ENCODE measurements at places on chromosomes 12 and 14.

GRCh38 chr12:120216742-120217605, 16.1 kb upstream of the RPLP0 start:
- DNase-seq: no peak

GRCh38 chr14:52901357-52901980, 49.4 kb downstream of the FERMT2 start:
- no peak for DNase-seq

GRCh38 chr12:124786061-124786964, 77.4 kb downstream of the SCARB1 start:
- DNase-seq: no peak

DNA sequence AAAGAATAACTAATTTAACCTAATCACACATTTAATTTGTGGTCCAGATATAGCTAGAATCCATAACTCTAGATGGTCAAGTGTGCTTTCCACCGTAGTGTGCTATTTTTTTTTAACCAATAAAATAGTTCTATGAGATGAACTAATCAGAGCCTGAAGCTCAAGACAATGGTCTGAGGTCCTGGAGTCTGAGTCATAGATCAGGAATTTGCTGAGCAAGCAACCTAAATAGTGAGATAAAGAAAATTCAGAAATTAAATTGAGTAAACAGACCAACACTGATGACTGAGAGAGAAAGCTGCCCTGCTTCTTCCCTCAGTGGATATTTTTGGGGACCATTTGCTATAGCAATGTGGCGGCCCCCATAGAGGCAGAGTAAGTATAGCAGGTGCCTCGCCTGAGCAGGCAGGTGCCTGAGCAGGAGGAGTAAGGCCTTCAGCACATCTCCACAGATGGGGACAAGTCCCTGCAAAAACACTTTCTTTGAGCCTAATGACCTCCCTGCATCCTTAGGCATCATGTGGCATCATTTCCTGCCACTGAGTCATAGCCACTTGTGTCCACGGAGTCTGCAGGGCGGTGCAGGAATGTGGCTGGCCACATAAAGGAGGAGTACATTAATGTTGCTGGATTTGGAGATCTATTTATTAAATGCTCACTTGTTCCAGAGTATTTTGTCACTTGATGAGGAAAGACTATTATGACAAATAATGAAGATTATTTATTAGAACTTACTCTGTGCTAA, 13.9 kb upstream of the CLEC4E start:
- no peak for DNase-seq

DNA sequence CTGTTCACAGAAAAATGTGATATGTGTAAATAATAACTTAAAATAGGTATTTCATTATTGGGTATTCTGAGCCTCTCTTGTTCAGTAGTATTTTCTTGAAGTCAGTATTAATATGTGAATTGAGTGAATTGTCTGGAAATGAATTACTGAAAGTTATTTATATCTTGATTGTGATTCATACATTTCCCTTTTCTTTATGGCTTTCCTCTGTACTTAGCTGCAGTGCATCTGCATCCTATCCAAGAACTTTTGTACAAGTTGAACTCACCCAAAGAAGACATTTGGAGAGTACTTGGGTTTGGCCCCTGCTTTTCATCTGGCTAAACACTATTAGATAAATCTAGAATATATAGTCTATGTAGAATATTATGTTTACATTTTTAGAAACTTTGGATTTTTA, 326.0 kb downstream of the RAD51B start:
- DNase-seq: no peak

GRCh38 chr12:132439333-132439904, 50.5 kb upstream of the FBRSL1 start:
- DNase-seq: peak; percentile 74

DNA sequence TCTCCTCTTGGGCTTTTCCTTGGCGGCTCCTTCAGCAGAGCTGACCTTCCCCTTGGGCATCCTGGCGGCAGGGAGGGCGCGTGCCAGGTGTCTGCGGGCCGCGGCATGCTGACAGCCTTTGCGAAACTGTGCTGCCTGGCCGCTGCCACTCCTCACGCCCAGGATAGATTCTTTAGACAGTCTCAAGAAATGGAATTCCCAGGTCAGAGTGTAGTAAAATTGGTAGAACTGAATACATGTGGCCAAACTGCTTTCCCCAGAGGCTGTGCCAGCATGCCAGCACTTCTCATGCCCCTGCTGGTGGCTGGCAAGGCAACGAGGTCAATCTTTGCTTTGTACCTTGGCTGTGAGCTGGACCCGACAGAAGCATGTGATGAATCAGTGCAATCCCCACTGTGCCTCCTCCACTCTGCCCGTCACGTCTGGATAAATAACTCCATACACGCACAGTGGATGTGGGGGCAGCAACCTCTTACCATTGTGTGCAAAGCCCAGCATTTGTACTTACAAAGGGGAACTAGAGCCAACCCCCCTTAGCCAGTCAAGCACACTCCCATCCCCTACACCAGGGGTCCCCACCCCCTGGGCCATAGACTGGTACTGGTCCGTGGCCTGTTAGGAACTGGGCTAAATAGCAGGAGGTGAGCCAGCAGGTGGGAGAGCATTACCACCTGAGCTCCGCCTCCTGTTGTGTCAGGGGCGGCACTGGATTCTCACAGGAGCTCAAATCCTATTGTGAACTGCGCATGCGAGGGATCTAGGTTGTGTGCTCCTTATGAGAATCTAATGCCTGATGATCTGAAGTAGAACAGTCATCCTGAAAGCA, 90.9 kb downstream of the ACTN1 start:
- no peak for DNase-seq

DNA sequence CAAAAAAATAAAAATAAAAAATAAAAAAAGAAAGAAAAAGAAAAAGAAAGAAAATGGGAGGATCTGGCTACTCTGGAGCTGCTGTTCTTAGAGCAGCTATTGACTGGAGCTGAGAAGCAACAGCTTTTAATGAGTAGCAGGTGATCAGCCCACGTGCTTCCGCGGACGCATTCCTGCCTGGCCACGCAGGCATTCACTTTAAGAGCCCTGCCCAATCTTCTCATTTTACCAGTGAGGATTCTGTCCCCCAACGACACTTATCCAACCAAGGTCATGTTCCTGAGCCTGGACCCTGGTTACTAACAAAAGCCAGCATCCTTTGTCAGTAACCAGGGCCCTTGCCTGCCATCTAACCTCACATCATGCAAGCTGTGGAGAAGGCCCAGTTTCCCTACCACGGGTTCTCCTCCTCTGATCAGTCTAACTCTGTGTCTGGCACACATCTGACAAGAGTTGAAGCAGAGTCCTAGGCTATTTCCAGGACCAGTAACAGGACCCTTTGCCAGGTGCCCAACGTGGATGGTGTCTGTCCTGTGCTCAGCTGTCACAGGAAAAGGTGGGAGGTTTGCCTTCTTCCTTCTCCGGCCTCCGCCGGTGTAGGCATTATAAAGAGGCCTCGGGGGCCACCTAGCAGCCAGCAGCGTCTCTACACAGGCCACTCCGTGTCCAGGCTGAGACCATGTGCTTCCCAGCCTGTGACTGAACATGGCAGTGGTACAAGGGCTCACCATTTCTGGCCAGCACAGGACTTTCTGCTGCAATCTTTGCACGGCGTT, 60.9 kb upstream of the GPATCH2L start:
- no peak for DNase-seq

DNA sequence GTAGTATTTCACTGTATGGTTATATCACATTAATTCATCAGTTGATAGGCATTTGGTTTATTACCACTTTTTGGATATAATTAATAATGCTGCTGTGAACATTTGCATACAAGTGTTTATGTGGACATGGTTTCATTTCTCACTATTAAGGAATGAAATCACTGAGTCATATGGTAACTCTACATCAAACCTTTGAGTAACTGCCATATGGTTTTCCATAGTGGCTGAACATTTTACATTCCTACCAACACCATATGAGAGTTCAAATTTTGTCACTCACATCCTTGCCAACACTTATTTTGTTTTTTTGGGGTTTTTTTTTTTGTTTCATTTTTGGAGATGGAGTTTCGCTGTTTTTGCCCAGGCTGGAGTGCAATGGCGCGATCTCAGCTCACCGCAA, 30.2 kb upstream of the EAPP start:
- no peak for DNase-seq

DNA sequence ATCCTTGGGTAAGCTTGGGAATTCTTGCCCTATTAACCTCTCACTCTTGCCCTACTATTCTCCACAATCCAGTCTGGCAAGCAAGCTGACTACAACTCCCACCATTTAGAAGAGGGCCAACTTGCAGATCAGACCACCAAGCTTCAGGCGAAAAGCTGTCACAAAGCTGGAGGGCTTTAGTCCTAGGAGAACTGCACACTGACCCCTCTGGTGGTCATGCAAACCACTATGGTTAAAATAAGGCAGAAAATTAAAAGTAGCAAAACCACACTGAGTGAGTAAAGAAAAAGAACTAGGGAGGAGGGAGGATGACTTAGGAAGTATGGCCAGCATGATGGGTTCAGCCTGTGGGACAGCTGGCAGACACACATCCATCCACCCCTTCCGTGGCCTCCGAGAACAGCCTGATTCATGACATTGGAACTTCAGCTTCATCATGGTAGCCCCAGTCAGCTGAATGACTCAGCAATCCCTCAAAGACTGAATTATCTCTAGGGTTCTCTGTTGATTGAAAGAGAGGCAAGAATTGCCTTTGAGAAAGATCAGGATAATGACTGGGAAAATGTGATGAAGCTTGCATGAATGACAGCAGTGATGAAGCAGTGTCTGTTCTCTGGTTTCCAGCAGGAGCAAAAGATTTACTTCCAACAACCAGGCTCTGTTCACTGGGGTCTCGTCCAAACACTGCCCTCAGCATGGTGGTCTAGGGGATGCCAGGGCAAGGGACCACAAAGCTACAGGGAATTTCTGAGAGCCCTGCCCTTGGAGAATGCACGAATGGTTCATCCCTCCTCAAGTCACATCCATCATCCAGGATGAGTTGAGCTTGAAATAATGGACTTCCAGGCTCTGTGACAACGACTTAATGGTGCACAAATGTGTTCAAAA, 24.4 kb downstream of the PITPNM2 start:
- no peak for DNase-seq

DNA sequence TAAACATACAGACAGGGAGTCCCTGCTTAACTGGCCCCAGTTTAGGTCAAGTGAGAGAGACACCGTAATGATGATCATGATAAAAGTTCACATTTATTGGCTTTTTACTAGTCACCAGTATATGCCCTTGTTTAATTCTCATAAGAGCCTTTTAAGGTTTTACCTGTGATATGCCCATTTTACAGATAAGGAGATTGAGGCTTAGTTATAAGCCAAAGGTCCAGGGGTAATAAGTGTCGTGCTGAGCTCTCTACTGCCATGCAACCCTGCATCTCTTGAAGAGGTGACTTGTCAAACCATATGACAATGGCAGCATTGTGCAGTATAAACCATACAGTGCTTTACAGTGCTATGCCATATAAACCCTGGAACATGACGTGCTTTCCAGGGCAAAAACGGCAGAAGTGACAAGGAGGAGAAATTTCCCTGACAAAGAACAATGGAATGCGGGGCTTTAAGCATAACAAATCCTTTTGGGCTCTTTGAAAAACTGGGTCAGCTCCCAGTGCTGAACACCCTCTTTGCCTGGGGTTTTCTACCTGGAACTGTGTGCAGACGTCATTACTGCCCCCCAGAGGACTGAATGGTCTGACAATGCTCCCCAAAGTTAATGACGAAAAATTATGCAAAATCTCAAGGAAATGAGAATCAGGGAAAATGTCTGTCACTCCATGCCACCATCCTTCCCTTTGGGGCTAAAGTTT, 59.7 kb upstream of the C14orf132 start:
- DNase-seq: no peak

DNA sequence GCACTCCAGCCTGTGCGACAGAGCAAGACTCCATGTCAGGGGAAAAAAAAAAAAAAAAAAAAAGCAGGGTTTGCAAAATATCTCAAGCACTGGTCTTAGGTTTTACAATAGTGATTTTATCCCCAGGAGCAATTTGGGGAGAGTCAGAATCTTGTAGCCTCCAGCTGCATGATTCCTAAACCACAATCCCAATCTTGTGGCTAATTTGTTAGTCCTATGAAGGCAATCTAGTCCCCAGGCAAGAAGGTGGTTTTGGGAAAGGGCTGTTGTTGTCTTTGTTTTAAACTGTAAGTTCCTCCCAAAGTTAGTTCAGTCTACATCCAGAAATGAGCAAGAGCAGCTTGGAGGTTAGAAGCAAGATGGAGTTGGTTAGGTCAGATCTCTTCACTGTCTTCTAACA, 135.7 kb downstream of the PLXNC1 start:
- DNase-seq: no peak

- DNase-seq: no peak
These were observed 7.1 kb downstream of the IPO4 start for GRCh38 chr14:24181371-24182077.

- DNase-seq: peak; percentile 69
These were observed 752 bp downstream of the DACT1 start for GRCh38 chr14:58638231-58639197.

DNA sequence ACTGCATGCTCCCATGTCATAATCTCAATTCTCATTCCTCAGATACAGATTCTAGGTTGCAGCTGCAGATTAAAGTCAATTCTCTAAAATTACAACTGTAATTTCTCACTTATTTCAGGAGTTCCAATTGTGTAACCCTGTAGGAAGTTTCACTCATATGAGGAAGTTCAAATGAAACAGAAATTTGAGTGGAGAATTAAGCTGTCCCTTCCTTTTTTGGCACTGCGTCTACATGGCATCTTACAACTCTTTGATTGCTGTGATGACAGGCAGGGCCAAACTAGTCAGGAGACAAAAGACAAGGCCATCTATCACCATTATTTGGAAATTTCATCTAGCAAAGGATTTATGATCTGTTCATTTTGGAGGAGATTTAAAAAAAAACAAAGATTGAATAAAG, 13.3 kb upstream of the GRIP1 start:
- no peak for DNase-seq

DNA sequence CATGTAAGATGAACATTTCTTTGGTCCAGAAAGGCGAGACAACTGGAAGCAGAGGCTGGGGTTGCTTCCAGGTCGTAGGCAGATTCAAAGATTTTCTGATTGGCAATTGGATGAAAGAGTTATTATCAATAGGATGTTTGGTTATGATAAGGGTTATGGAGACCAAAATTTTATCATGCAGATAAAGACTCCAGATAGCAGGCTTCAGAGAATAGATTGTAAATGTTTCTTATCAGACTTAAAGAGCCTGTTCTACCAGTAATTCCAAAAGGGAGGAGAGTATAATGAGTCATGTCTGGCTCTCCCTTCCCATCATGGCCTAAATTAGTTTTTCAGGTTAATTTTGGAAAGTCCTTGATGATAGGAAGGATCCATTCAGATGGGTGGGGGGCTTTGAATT, 55.6 kb downstream of the C14orf39 start:
- no peak for DNase-seq

- no peak for DNase-seq
These were observed 129.9 kb upstream of the GRIN2B start for GRCh38 chr12:14111230-14111865.

GRCh38 chr12:95002754-95003153, 743 bp downstream of the NDUFA12 start:
- DNase-seq: no peak

- DNase-seq: no peak
These were observed 1046.1 kb downstream of the SLC6A15 start for GRCh38 chr12:83866477-83866876.

- DNase-seq: peak; percentile 67
These were observed at the start of gene ATXN2 for GRCh38 chr12:111598637-111599452. TSS of gene ATXN2 (minus strand) at chr12:111599315. CDS start at chr12:111599034, 281 bp downstream.

All from activated CD8-positive, alpha-beta memory T cell treated with anti-CD3 and anti-CD28 coated beads for 24 hours (primary cell).